ENCODE measurements at places on chromosomes 12 and 14.

DNA sequence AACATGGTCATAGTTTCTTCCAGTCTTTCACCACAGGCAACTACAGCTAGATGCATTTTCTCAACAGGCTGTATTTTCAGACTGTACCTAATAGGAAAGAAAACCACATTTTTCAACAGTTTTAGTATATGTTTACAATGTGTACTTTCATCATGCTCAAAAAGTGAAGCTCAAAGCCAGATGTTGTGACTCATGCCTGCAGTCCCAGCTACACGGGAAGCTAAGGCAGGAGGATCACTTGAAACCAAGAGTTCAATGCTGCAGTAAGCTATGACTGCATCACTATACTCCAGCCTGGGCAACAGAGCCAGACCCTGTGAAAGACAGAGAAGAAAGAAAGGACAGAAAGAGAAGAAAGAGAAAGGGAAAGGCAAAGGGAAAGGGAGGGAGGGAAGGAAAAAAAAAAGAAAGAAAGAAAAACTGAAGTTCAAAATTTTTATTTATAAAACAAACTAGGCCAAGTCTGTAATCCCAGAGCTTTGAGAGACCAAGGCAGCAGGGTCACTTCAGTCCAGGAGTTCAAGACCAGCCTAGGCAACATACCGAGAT lies 25.5 kb downstream of the GXYLT1 start:
- peak; percentile 73 for DNase-seq

DNA sequence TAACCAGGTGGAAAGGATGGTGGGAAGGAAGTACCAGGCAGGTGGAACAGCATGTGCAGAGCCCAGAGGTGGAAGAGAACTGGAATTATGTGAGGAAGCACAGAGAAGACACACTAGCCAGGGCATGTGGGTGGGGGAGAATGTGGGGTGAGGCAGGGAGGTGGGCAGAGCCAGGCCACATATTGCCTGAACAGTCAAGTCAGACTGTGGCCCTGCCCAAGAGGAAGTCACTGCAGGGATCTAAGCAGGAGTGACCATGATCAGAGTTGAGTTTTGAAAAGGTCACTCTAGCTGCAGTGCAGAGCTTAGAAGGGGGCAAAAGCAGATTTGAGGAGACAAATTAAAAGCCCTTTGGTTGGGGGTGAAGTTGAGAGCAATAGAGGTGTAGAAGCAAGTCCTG lies 114.0 kb upstream of the SLC38A2 start:
- DNase-seq, result no peak

DNA sequence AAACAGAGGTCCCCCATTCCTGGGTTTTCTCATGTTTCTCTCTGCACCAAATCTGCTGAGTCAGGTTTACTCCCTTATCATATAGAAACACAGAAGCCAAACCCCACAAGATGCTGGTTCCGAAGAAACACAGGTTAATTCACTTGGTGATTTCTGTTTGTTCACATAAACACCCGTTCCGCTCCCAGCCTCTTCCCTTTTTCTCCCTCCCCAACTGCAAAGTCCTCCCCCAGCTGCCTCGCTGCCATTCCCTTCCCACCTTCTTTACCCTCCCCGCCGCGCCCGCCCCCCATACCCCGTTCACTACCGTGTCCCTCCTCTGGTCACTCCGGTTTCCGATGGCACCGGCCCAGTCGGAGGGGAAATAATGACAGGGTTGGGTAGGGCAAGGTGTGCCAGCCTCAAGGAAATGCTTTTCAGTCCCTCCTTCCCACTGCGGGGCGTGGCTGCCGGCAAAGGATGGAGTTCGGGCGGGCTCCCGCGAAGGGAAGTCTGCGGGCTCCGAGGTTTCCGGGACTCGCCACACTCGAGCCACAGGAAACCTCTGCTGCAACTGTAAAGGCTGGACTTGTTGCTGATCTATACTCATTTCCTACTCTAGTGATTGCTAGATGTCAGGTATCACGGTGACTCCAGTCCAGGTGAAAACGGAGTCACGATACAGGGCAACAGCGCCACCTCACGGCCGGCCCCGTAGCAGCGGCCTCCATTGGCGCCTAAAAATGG lies at the start of gene STYK1:
TSS of gene STYK1 (minus strand) at position 394 of the 726 bp plus-strand sequence. CDS start 39,434 bp downstream, outside the sequence.
- peak; percentile 28 for DNase-seq

- no peak for DNase-seq
Measured at GRCh38 chr12:16198884-16199283, 78.6 kb downstream of the SLC15A5 start.

DNA sequence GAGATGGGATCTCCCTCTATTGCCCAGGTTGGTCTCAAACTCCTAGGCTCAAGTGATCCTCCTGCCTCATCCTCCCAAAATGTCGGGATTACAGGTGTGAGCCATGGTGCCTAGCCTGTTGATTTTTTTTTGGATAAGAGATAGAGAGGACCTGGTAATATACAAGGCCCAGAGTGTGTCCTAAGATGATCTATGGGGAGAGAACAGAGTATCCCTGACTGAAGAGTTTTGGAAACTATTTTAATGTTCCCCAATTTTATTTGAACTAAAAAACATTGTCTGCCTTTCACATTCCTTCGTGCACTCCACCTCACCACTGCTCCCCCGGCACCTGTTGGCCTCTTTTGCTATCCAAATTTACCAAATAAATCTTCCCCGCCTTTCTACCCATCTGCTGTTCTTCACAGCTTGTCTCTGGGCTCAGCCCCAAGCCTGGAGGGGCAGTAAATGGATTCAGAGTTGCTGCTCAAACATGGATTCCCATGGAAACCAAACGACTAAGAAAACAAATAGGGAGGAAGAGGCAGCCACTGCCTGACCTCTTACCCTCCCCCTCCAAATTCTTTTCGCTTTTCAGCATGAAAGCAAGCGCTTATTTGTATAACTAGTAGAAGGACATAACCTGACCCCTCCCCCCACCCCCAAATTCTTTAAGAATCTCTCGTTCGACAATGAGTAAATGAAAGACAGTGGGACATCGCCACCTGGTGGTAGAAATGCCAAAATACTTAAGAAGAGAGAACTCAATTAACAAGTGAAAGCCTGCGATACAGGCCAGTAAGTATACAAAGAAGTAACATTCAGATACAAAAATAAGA lies 22.6 kb downstream of the OR10G3 start:
- peak; percentile 93 for DNase-seq

GRCh38 chr14:24313913-24314312 lies 2.6 kb downstream of the LTB4R start:
- DNase-seq, result no peak

DNA sequence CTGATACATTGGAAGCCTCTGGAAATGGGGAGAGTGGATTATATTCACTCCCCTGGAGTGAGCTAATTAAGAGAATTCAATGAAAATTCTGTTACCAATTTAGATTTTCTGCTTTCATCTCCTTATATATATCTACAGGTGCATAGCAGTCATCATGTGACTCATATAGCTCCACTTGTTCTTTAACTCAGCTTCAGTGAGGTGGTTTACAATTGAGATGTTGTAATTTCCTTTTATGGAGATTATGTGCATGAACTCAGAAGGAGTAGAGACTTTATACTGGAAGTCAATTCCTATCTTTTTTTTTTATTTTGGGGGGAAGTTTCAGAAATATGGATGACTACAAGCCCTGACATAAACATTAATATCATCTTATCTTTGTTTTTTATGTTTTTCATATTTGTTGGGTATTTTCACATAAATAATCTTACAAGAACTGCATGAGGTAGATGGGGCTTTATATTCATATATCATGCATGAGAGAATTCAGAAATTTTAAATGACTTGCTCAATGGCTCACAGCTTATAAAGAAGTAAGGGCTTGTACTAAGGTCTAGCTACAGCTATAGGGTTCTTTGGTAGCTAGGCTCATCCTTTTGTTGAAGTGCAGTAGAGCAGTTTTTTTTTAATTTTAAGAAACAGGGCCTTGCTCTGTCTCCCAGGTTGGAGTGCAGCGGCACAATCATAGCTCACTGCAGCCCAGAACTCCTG lies 92.3 kb upstream of the SCAF11 start:
- DNase-seq, result no peak

GRCh38 chr14:67423424-67423823 lies 11.5 kb upstream of the PLEK2 start:
- DNase-seq, result no peak

- no peak for DNase-seq
Measured at GRCh38 chr12:75891072-75891471, 140.5 kb downstream of the PHLDA1 start.

DNA sequence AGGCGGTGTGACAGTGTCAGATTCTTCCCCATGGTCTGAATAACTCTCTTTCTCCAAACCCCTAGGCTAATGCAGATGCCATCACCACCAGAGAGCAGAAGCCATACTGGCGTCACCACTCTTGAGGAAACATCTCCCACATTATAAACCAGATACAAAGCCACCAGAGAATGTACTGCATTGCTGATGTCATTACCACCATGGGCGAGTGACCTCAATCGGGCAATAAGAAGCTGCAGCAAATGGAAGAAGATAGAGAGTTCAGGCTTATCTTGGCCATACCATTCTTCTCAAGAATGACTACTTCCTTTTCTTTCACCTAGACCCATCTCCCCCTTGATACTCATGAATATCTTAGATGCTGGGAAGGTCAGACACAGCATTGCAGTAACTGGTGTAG lies 1157.2 kb downstream of the TMEM121 start:
- no peak for DNase-seq

- DNase-seq, result no peak
Measured at GRCh38 chr12:5267603-5268423, 164.1 kb upstream of the NTF3 start.

- no peak for DNase-seq
Measured at GRCh38 chr12:7583471-7583870, 79.9 kb upstream of the CD163 start.

- no peak for DNase-seq
Measured at GRCh38 chr14:34247605-34248004, 214.4 kb downstream of the SPTSSA start.

GRCh38 chr14:104137297-104138097 lies 890 bp upstream of the KIF26A start:
- peak; percentile 24 for DNase-seq

DNA sequence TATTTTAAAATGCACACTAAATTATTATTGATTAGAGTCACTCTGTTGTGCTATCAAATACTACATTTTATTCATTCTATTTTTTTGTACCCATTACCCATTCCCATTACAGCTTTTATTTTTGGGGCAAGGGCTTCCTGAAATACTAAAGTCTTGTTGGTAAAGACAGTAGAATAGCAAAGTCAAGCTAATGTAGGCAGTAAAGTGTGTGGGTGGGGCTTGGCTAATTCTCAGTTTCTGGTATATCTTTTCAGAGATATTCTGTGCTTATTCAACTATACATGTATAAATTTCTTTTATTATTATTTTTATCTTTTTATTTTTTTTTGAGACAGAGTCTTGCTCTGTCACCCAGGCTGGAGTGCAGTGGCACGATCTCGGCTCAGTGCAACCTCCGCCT lies 22.3 kb upstream of the PHC1 start:
- no peak for DNase-seq

DNA sequence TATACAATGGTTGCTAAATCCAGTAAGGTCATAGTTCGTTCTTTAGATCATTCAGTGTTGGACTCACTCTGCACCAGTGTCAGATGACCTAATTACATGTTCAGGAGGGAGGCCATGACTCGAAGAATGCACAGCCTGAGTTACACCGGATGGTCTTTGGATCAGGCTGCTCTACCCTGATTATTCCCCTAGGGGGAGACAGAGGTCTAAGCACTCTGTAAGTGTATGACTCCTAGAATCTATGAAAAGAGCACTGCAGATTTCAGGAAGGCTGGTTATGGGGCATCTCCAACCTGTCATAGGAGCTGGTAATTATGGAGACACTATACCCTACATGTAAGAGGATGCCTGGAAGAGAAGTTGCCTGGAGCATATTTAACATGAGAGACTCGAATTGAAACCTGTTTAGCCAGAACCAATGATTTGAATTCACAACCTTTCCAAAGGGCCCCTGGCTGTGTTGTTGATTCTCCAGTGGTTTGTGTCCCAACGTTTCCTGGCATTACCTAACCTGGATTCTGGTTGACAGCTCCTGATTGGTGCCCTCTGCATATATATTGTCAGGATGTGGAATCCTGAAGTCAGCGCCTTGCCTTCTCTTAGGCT lies at the start of gene MUCL1:
TSS of gene MUCL1 (plus strand) at position 584 of the 606 bp plus-strand sequence. CDS start 67 bp downstream, outside the sequence.
- peak; percentile 77 for DNase-seq

DNA sequence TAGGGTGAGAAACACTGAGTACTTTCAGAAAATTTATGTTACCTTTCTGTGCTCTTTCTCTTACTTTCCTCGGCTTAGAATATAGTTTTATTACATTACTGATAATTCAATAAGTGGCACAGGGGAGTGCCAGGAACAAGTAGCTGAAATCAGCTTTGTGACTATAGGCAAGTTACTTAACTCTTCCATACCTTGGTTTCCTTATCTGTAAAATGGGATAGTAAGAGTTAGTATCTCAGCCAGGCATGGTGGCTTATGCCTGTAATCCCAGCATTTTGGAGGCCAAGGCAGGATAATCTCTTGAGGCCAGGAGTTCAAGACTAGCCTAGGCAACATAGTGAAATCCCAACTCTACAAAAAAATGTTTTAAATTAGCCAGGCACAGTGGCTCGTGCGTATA lies 15.4 kb downstream of the BBOF1 start:
- no peak for DNase-seq

DNA sequence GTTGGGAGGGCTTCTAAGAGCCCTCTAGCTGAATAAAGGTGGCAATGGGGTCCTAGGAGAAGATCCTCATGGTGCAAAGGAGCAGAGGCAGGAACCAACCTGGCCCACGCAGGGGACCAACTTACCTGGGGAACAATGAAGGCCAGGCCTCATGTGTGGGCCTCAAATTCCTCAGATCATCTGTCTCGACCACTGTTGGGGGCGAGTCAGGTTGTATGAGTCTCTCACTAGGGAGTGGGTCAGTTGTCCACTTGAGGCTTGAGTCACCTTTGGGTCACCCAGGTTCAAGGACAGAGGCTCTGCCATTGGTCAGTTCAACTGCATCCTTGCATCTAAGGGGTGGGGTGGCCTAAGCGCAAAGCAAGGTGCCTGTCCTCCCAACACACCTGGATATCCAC lies 43.7 kb upstream of the BDKRB2 start:
- no peak for DNase-seq

- no peak for DNase-seq
Measured at GRCh38 chr12:57695770-57696432, 2.0 kb downstream of the OS9 start.

- no peak for DNase-seq
Measured at GRCh38 chr12:112178796-112179195, 53.4 kb downstream of the TRAFD1 start.

DNA sequence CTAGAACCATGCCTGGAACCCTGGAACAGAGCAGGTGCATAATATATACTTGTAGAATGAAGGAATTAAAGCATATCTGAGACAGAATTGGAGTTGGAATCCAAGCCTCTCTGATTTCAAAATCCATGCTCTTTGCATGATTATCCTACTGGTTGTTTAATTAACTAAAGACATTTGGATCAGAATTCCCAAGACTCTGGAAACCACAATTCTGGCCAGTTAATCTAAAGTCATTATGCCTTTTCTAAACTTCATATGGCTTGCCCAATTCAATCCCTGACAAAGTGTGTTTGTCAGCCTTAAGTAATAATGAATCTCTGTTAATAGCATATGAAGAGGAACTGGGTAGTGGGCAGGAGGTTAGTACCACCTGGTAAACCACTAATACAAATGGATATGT lies 422.6 kb downstream of the ATP23 start:
- DNase-seq, result no peak

GRCh38 chr14:59439256-59439965 lies 25.8 kb downstream of the GPR135 start:
- DNase-seq, result peak; percentile 92

GRCh38 chr14:79855789-79856188 lies 355.5 kb downstream of the DIO2 start:
- peak; percentile 20 for DNase-seq

GRCh38 chr12:80627782-80628181 lies 79.7 kb upstream of the MYF6 start:
- peak; percentile 88 for DNase-seq

- no peak for DNase-seq
Measured at GRCh38 chr12:13609894-13610679, 371.3 kb downstream of the GRIN2B start.

All from fibroblast of pulmonary artery (primary cell).